Chondrocyte (in vitro differentiated cells): ENCODE measurements at places on chromosomes 7 and 10. TPM values are rescaled to one million over a fixed set of nuclear protein-coding genes. Genes with fewer than 3 reads are reported as not detected.

The SPDYE3 gene
- not detected in 3 replicates for total RNA-seq

The CALML5 gene
- total RNA-seq: not detected in 3 replicates

GRCh38 chr7:2665359-2665791 is 22.6 kb upstream of the AMZ1 start:
- no peak overlapping the region for H3K27ac ChIP-seq
- no peak overlapping the region for H3K4me3 ChIP-seq
- H3K4me1 ChIP-seq: peaks cover 19% of the 10 kb centered on the region
- peaks cover 5% of the 10 kb centered on the region for H3K27me3 ChIP-seq

The GIMAP4 gene
- not detected in 3 replicates for total RNA-seq

The REEP3 gene
- 77.8 to 80.6 TPM (median 78.3 TPM) in 3 replicates for total RNA-seq

DNA sequence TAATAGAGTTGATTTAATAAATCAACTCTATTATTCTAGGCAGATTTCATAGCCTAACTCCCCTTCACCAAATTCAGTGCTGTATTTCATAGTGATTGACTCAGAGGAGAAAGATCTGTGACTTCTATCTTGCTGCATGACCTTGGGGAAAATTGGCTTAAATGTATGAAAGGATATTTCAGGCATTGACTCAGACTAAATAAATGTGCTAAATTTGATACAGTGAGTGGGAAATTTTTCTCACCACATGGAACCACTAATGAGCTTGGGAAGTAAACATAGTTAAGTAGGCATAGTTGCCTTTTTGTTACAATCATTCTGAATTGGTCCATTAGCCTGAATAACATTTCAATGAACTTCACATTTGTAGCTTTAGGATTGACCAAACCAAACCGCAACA is 89.0 kb upstream of the PRPS1L1 start:
- H3K36me3 ChIP-seq: no peaks in the 10 kb centered on the region
- no peak overlapping the region for H3K27ac ChIP-seq
- H3K27me3 ChIP-seq: no peaks in the 10 kb centered on the region
- no peak for DNase-seq

DNA sequence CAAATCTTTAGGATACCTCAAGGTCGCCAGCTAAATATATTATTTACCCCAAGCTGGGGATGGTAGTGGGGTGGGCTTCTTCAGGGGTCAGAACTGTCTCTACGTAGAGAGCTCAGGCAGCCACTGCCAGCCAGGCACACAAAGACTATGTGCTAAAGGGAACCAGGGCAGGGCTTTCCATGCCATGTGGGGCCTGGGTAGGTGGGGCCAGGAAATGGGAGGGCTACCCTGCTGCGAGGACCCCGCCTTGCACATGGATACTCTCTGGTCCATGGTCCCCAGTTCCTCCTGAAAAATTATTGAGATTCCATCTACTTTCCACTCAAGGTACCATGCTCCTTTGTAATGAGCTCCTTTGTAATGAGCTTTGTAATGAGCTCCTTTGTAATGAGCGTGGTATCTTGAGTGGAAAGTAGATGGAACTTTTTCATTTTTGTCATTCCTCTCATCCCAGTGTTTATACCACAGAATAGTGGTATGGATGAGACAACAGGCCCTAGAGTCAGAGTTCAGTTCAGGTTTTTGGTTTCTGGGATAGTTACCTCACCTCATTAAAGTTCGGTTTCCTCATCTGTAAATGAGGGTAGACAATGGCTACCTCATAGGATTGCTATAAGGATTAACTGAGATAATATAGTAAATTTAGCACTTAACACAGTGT is 5.8 kb downstream of the SYNPO2L start:
- H3K27ac ChIP-seq: no peak overlapping the region
- no peaks in the 10 kb centered on the region for H3K27me3 ChIP-seq
- no peak for DNase-seq
- no peaks in the 10 kb centered on the region for H3K36me3 ChIP-seq
- no peak overlapping the region for H3K4me3 ChIP-seq
- peaks cover 21% of the 10 kb centered on the region for H3K4me1 ChIP-seq

GRCh38 chr10:130746311-130746710 is 565.2 kb downstream of the TCERG1L start:
- H3K27ac ChIP-seq: no peak overlapping the region
- H3K4me3 ChIP-seq: no peak overlapping the region
- H3K4me1 ChIP-seq: no peaks in the 10 kb centered on the region
- DNase-seq: peak; percentile 40
